ENCODE measurements at places on chromosomes 2 and 18.

GRCh38 chr2:189557373-189557772 lies 23.2 kb downstream of the SLC40A1 start:
- no peak for DNase-seq

GRCh38 chr2:3960106-3960505 lies 256.7 kb downstream of the DCDC2C start:
- DNase-seq = no peak

GRCh38 chr2:216793386-216793785 lies 66.5 kb downstream of the TNP1 start:
- no peak for DNase-seq

- peak; percentile 82 for DNase-seq
These were observed 153.0 kb downstream of the ZFP36L2 start for GRCh38 chr2:43073401-43073825.

GRCh38 chr2:120750488-120751210 lies 15.0 kb downstream of the GLI2 start:
- DNase-seq = peak; percentile 13

- DNase-seq = no peak
These were observed 46.3 kb downstream of the C1QL2 start for GRCh38 chr2:119112230-119112629.

DNA sequence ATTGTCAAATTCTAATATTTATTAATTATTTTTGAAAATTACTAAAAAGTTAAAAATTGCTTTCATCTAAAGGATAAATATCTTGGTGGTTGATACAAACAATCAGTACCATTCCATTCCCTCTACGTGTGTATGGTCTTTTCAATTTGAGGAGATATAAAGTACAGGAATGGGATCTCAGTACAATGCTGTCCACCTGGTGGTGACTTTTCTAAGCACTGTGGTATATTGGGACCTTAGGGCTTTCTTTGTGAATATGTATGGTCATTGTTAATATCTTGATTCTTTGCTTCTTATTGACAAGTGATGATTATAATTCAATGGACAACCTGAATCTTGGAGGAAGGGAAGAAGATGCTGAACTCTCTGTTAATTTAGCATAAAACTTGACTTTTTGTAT lies 83.1 kb downstream of the NBEAL1 start:
- no peak for DNase-seq

DNA sequence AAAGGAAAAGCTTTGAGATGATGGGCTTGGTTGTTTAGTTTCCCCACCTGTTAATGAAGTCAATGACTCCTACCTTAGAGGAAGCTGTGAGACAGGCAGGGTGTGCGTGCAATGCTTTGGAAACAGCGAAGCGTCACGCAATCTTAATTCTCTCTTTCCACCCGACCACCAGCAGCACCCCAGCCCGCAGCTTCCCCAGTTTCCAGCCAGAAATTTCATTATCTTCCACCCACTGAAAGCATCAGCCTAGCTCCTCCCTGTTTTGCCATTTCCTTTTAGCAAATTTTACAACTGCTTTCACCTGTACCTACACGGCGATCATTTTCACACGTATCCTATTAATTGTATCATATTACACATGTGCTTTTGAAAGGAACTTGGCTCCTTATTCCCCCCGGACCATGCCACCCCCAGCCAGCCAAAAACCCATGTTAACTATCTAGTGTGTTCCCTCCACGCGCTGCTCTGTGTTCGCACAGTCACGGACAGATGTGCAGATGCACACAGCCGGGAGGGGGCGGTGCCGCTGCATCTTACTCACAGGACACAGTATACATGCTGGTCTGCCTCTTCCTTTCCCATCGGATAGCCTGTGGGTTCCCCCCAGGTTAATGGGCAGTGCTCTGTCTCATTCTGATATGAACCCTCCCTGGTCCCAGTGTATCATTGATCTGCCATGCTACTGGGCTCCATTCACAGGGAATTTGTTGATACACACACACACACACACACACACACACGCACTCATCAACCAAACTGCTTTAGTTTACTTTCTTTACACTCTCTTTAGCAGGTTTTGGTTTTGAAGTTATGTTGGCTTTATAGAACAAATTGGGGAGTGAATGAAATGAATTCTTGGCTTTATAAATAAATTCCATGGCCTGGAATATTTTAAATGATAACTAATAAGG lies 22.4 kb downstream of the CYP27C1 start:
- no peak for DNase-seq

DNA sequence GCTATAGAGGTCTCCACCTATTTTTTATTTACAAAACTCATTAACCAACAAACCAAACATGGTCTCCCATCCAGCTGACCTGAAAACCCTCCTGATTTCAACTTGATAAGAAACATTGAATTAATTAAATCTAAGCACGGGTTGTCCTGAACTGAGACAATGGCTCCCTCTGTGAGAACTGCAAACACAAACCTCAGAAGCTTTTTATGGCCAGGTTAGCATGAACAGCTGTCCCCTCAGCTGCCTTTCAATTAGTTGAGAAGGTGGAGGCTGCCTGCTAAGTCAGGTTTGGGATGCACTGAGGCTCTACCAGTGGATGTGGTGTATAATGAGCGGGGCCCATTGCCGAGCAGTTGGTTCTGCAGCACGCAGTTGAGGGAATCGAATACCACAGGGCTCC lies 258.5 kb upstream of the DDX18 start:
- no peak for DNase-seq

All from heart left ventricle (tissue), 16 donors.